ENCODE measurements at places on chromosomes 6 and 20.
A peak's percentile ranks its signal among the peaks of the same experiment; 100 is the strongest.

DNA sequence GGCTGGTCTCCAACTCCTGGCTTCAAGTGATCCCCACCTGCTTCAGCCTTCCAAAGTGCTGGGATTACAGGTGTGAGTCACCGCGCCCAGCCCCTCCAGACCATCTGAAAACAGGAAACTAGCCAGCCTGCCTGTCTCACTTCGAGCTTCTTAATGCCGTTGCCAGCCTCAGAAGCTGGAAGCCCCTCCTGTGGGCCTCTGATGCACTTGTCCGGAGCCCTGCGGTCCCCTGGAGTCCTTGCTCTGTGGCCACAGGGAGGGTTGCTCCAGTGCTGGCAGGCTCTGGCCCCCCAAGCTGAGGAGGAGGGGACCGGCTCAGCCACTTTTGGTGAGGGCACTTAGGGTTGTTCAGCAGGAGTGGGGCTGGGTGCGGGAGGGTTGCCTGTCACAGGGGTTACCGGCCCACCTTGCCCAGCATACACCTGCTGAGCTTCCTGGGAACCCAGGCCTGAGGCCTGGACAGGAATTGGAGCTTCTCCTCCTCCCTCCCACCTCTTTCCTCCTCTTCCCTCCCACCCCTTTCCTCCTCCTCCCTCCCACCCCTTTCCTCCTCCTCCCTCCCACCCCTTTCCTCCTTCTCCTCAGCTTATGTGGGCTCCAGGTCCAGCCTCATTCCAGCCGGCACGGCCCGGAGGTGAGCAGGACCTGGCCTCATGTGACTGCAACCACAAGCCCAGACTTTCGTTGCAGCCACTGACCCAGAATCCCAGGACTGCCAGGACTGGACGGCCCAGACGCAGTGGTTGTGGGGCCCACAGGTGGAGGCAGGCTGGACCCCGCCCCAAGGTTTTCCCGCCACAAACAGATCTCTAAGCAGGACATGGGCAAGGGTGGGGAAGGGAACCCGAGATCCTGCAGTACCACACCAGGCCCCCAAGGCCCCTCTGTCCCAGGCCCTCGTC, 9.4 kb upstream of the BIRC7 start:
- DNase-seq, result no peak

- DNase-seq, result no peak
Observed at GRCh38 chr6:46734867-46735719, at the start of gene PLA2G7. Gene PLA2G7, minus strand, starts transcription at chr6:46735375. Its CDS starts 12,484 bp downstream, at chr6:46722891.

GRCh38 chr6:133945158-133945557, 7.9 kb upstream of the TBPL1 start:
- DNase-seq, result no peak

DNA sequence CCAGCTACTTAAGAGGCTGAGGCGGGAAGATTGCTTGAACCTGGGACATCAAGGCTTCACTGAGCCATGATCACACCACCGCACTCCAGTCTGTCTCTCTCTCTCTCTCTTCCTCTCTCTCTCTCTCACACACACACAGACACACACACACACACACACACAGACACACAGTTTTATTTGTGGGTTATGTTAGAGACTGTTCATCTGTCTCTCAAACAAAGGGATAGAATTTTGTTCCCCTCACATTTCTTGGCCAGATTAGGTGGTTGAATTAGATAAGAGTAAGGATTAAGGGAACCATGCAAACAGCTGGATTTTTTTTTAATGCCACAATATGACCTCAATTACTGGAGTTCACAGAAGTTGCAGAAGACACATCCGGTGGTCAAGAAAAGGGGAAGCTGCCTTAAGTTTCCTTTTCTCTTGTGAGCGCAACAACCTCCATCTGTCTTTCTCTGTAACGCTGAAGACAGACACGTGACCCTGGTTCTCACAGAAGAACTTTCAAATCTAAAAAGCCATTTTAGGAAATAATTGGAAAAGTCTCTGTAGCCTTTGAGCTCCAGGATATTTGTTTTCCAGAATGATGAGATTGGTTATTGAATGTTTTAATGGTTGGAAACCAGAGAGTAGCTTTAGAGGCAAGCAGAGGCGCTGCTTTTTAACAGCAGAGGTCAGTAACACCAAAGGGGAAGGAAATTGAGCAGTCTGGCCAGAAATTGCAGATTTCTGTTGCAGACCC, 32.9 kb upstream of the LGSN start:
- DNase-seq, result no peak

DNA sequence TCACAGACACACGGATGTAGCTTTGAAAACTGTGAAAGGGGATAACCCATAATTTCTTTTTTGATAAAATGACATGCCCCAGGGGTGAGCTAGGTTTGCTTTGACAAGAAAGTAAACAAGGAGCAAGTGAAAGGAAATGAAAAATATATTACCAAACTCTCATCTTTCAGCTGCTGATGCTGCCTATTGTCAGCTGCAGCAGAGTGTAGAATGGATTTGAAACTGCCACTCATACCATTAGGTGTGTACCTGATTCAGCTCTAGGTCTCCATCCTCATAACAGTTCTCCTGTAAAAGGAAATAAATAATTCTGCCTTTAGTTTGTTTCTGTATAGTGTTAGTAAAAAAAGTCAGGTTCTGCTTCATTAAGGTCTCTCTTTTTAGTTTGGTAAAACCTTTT, 415.1 kb upstream of the MARCKS start:
- DNase-seq, result no peak

DNA sequence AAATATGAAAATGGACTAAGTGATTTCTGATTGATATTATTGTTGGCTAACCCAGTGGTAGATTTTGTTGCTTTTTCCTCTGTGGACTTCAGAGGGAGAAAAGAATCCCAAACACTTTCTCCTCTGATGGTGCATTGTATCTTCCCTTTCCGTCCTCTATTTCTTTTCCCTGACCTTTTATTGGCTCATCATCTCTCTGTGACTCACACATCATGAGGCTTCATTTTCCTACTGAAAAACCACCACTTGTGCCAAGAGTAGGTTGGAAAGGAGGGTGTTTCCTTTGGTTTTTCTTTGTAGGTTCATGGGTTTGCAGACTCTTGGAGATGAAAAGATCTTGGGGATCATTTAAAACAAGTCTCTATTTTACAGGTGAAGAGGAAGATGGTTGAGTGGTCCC, 311.7 kb upstream of the JAG1 start:
- no peak for DNase-seq

GRCh38 chr20:21554985-21555384, 41.1 kb upstream of the NKX2-2 start:
- DNase-seq, result no peak

GRCh38 chr6:56017198-56017597, 141.8 kb upstream of the BMP5 start:
- no peak for DNase-seq

- no peak for DNase-seq
Observed at GRCh38 chr20:40651151-40651550, 37.9 kb downstream of the MAFB start.

- DNase-seq, result no peak
Observed at GRCh38 chr6:41215777-41216176, 12.4 kb upstream of the TREML4 start.

GRCh38 chr20:59157961-59158541, 5.6 kb upstream of the ZNF831 start:
- no peak for DNase-seq

DNA sequence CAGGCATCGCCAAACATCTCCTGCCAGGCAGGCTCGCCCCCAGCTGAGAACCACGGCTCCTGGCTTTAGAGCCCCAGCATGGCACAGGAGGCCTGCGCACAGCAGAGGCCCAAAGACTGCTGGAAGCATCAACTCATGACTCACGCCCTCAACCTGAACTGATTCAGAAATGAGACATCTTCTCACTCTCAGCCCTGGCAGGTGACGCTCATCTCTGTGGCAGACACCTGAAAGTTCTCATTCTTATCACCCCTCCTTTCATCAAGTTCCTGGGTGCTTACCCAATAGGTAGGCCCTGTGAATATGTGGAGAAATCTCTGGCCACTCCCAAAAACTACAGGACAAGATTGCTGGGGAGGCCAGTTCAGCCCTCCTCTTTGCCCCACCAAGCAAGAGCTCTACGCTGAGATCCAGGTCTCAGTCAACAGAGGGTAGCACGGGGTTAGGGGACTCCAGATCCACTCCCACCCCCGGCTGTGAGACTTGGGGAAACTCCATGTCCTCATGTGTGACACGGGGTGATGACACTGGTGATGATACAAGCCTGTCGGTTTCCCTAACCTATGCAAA, 11.3 kb downstream of the NFATC2 start:
- DNase-seq, result no peak

DNA sequence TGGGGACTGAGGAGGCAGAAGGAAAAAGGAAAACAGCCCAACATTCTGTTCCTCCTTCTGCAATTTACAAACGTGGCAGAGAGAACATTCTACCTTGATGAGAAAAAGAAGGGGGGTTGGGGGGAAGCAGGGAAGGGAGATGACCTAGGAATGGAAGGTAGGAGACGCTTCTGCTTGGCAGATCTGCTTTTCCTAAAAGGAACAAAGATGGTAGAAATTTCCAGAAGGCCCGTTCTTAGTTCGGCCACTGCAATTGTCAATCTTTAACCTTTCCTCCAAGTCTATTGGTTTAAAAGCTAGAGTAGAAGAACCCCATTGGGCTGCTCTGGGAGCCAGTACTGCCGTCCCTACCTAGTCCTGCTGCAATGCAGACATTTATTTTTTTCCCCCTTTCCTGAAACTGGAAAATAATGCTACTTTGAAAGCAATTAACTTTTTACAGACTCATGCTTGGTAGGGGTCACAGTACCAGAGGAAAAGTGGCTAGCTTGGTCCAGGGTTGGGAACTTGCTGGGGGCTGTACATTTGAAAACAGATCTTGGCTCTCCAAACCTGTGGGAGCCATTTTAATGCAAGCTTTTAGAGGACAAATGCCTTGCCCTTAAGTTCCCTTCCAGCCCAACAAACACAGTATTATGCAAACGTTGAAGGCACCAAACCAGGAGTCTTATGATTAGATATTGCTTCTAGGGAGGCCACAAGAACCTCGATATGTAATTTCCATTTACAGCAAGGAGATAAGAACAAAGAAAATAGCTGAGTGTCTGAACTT, 2.6 kb downstream of the ZMYND8 start:
- peak; percentile 68 for DNase-seq

DNA sequence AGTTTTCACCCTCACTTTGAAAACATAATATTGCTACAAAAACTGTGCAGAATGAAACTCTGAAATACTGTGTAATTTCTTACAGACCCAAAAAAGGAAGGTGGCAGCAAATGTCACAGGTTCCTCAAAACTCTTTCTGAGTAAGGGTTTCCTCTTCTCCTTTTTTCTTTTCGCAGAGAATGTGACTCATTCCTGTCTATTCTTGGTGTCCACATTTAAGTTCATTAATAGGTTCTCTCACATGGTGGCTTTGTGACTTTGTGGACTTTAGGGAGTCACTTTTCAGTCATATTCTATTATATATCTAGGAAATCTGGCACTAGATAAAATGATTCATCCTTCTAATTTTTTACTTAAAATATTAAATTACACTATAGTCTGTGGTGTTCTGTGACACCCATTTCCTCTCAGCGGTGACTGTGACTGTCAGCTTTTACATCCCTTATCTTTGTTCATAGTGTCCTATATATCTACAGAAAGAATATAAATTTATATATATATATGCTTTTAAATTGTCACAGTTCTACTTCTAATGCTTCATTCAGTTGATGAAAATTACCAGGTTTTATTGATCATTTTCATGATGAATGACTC, 126.8 kb upstream of the HCRTR2 start:
- DNase-seq, result no peak
